ENCODE measurements at places on chromosomes 3 and 15.

GRCh38 chr3:111277226-111277625 lies 205.6 kb downstream of the NECTIN3 start:
- peak; percentile 40 for DNase-seq

DNA sequence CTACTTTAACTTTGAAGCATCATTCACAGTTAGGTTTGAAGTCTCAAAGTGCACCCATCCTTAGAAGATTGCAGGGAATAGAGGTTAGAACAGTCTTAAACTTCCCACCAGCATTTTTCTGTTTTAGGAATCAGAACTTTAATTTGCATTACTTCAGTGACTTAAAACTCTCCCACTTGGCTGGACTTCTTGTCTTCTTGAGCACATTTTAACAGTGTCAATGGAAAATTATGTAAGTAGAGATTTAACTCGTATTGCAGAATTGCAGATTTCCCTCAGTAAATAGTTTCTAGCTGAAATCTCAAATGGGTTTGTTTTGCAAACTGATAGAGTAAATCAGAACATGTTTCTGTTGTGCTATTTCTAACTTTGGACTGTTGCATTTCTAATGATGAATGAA lies 369.6 kb downstream of the OTOL1 start:
- DNase-seq, result no peak

- no peak for DNase-seq
These were observed 30.1 kb downstream of the ZDHHC19 start for GRCh38 chr3:196181127-196181546.

GRCh38 chr3:14413381-14414071 lies 11.1 kb downstream of the SLC6A6 start:
- peak; percentile 77 for DNase-seq

GRCh38 chr15:60379525-60380274 lies 18.1 kb downstream of the ANXA2 start:
- peak; percentile 95 for DNase-seq

DNA sequence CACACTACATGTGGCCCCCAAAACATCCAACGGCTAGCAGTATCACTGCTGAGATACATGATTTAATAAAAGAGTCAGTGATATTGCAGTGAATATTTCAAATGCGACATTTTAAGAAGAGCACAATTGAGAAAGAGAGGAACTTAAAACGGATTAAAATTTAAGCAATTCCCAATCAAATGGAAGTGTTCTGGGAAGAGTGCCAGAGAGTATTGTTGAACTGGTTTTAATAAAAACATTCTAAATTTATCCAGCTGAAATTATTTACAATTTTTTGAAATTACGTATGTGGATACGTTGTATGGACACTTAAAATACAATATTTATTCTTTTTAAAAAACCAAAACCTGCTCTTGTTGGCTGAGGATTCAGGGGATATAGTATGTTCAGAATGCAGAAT lies 117.7 kb downstream of the C3orf38 start:
- peak; percentile 14 for DNase-seq

DNA sequence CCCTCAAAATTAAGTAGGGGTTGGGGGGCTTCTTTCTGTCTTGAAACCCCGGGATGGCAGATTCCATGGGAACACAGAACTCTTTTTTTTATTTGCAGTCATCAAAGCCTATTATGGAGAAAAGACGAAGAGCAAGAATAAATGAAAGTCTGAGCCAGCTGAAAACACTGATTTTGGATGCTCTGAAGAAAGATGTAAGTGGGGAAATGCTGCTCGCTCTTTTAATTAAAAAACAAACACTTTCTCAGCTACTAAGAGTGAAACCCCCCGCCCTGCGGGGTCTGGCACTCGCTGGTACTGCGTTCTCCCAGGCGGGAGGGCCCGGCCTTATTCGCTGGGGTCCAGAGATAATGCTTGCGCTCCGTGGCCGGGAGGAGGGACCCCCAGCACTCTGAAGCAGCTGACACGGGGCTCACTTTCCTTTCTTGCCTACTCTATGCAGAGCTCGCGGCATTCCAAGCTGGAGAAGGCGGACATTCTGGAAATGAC lies 615 bp downstream of the HES1 start:
- no peak for DNase-seq
